ENCODE measurements at places on chromosomes 5 and 9. TPM values are rescaled to one million over a fixed set of nuclear protein-coding genes. Genes with fewer than 3 reads are reported as not detected.

PCDHB15 gene
- total RNA-seq, result 1.8 TPM

IFNA21 gene
- total RNA-seq, result not detected

SPIN1 gene
- total RNA-seq, result 88.1 TPM

ADGRV1 gene
- total RNA-seq, result 0.17 TPM

PCDHGC4 gene
- 3.0 TPM for total RNA-seq

PITX1 gene
- 3.1 TPM for total RNA-seq

PCDHGA8 gene
- total RNA-seq, result 2.6 TPM

PCDHB4 gene
- total RNA-seq, result 0.50 TPM

S100Z gene
- not detected for total RNA-seq

DRD1 gene
- total RNA-seq, result 2.6 TPM

GLRA1 gene
- total RNA-seq, result not detected

RNF183 gene
- not detected for total RNA-seq

TNC gene
- 457 TPM for total RNA-seq

IL7R gene
- 67.9 TPM for total RNA-seq

LRRC19 gene
- total RNA-seq, result not detected

PDGFRB gene
- total RNA-seq, result 151 TPM

MRNIP gene
- 21.0 TPM for total RNA-seq

PTGR1 gene
- 126 TPM for total RNA-seq

PCDHGA5 gene
- total RNA-seq, result 2.6 TPM

LRRC70 gene
- total RNA-seq, result 1.3 TPM

MARCOL gene
- total RNA-seq, result not detected

ANKRD34B gene
- not detected for total RNA-seq

SEMA6A gene
- 0.26 TPM for total RNA-seq

OR13J1 gene
- not detected for total RNA-seq

ADAMTS16 gene
- total RNA-seq, result 0.17 TPM

PPP3R2 gene
- total RNA-seq, result not detected

SPATA31C1 gene
- total RNA-seq, result not detected

SNCAIP gene
- 5.1 TPM for total RNA-seq

PSD2 gene
- total RNA-seq, result 0.17 TPM

IFNA13 gene
- total RNA-seq, result not detected

ARID3C gene
- total RNA-seq, result under 0.01 TPM

OR1Q1 gene
- not detected for total RNA-seq

SURF1 gene
- 27.9 TPM for total RNA-seq

HSPB3 gene
- total RNA-seq, result 21.1 TPM

SURF6 gene
- total RNA-seq, result 6.7 TPM

SLIT3 gene
- 8.0 TPM for total RNA-seq

FOXD4L4 gene
- 0.26 TPM for total RNA-seq

ADGRD2 gene
- total RNA-seq, result not detected

ADAMTS12 gene
- 10.7 TPM for total RNA-seq

SPINK5 gene
- not detected for total RNA-seq

ENG gene
- 11.8 TPM for total RNA-seq

PAEP gene
- total RNA-seq, result not detected

SLC6A19 gene
- not detected for total RNA-seq

NR2F1-AS1 gene
- 33.6 TPM for total RNA-seq

KIAA0825 gene
- 3.6 TPM for total RNA-seq

NSG2 gene
- total RNA-seq, result not detected

PDZD2 gene
- total RNA-seq, result 0.33 TPM

ERCC6L2 gene
- 117 TPM for total RNA-seq
